ENCODE measurements at places on chromosomes 11 and 22.

DNA sequence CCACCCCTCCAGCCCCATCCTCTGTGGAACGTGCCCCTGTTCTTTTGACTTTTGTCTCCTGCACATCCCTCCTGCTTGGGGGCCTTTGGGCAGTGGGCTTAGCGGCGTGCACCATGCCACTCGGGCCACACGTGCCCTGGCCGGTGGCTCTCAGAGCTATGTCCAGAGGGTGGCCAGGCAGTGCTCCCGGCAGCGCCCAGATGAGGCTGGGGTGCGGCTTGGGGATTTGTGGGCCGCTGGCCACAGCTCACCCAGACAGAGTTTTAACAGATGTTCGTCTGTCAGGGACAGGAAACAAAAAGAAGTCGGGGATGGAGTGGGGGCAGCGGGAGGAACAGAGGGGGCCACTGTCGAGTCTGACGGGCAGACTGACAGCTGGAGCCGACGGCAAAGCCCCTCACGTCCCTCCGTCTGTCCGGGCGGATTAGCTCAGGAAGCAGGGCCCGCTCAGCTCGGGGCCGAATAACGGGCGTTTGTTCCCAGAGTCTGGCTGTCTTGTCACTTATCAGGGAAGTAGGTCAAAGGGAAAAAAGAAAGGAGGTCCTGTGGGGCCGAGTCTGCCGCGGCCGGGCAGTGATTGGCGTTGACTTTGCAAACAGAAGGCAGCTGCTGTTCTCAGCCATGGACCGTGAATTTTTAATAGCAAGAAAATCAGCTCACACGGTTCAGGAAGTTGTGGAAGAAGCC, 61.6 kb downstream of the LRP5 start:
- DNase-seq, result no peak

- no peak for DNase-seq
Observed at GRCh38 chr11:16114431-16114830, 241.9 kb downstream of the SOX6 start.

DNA sequence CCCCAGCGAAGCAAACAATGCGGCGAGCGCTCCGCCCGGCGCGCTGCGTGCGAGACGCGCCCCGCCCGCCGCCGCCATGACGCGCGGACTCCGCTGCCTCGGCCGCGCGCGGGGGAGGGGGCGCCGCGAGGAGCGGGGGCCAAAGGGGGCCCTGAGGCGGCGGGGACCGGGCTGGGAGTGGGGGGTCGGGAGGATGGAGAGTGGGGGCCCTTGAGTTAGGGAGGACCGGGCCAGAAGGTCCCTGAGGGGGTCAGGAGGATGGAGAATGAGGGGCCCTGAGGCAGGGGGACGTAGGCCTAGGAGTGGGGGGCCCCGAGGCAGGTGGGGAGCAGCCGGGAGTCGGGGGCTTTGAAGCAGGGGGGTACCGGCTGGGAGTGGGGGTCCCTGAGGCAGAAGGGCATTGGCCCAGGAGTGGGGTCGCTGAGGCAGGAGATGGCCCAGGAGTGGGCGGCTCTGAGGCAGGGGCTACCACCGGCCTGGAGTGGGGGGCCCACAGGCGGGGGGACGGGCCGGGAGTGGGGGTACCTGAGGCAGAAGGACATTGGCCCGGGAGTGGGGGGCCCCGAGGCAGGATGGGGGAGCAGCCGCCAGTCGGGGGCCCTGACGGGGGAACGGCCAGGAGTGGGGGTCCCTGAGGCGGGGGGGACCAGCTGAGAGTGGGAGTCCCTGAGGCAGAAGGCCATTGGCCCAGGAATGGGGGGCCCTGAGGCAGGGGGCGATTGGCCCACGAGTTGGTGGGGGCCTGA, at the start of gene BRD1:
BRD1 (minus strand) TSS at position 21 of the 746 bp plus-strand sequence. CDS start 3,556 bp downstream, outside the sequence.
- DNase-seq, result peak; percentile 61

DNA sequence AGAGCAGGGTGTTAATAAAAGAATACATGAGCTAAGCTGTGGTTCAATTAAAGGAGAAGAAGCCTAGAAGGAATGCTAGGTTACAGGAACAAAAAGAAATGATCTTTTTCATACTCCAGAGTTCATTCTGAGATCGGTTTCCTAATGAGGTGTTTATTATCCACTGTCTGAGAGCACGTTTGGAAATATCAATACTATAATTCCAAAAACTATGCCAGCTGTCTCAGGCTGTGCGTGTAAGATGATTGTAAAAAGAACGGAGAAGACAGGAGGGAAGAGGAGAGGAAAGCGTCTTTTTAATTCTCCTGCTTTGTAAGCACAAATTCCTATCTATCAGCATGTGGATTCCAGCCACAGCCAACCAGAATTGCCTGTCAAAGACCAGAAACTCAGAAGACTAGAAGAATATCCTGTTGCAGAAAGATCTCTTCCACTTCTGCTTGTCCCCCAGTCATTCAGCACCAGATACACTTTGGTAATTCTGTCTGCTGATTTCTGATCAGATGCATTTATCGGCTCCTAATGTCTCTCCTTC, 25.7 kb downstream of the APOL5 start:
- DNase-seq, result no peak

GRCh38 chr22:30014244-30014643, 66.0 kb upstream of the HORMAD2 start:
- no peak for DNase-seq

All from GM12892 (cell line).